ENCODE measurements at places on chromosomes 11 and 22. TPM values are rescaled to one million over a fixed set of nuclear protein-coding genes. Genes with fewer than 3 reads are reported as not detected.
A peak's percentile ranks its signal among the peaks of the same experiment; 100 is the strongest.

DNA sequence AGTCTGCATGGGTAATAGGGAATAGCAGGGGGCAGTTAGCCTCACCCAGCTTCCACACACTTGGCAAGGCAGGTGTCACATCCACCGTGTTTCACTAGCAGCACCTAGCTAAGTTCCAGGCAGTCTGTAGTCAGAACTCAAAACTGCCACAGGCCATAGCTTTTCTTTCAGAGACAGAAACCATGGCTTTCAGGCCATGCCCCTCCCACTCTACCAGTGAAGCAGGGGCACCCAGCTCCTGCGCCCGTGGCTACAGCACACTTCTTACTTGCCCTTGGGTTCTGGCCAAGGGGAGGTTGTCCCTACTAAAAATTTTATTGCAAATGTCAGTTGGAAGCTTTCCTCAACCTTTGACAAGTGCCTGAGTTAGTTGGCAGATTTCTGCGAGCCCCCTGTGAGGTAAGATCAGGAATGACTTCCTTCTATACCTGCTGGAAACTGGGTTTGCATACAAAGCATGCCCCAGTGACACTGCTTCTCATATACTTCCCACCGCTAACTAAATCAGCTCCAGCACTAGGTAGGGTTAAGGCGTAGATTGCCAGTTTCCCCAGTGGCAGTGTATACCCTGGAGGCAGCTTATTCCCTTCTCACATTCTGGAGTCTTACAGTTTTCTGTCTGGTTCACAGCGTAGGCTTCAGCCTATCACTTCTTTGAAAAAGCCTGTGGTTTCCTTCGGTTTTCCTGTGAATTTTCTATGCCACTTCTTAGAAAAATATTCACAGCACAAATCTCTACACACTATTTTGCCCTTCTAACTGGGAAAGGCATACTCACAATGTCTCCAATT is 139.0 kb upstream of the LUZP2 start:
- no peak for DNase-seq

Gene OR52H1
- polyA plus RNA-seq: not detected

Gene BIRC3
- polyA plus RNA-seq: 9.8 TPM

GRCh38 chr11:60841797-60842667 is at the start of gene CCDC86:
Gene CCDC86 (plus strand): TSS chr11:60842113. CDS start chr11:60842125, 12 bp downstream.
- DNase-seq: peak; percentile 91

DNA sequence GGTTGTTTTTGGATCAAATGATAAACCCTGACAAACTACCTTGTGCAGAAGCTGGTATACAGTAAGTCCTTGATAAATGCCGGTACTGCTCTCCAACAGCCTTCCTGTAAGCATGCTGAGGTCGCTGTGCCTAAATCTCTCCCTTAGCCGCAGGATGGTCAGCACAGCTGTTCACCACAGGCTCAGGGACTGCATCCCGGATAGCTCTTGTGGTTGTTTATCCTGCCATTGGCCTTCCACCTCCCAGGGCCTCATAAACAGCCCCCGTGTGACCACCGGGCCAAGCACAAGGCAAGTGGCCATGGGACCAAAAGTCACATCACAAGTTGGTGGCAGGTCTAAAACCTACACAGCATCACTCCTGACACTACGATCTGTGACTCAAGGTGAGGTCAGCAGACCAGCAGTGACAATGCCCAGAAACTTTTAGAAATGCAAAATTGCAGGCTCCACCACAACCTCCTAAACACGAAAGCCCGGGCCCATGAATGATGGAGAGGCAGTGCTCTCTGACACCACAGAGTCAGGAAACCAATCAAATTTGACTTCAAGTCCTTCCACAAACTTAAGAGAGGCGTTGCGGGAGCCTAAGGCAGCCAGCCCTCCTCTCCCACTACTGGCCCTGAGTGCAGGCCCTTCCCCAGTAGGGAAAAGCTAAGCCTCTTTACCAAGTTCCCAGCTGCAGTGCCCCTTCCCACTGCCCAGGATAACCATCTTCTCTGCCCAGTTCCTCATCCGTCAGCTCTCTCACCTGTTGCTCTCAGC is 3.9 kb downstream of the SPATA19 start:
- DNase-seq: no peak

Gene ADAMTS15
- polyA plus RNA-seq: not detected

DNA sequence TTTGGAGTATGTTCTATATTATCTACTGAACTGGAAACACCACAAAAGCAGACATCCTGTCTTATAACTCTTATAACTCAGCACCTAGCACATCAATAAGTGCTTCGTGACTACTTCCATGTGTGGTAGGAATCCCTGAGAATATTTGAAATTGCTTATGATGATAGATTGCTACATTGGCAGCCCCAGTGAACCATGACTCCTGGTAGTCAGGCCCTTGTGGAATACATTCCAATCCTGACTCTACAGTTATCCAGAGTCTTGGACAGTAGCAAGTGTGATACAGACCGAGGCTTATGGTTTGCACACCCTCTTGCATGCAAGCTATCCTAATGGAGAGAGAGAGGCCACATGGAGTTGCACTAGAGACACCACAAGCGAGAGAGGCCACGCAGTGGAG is 59.5 kb upstream of the PHF21A start:
- no peak for DNase-seq

- DNase-seq: no peak
These were observed 9.8 kb downstream of the PRMT3 start for GRCh38 chr11:20397281-20397680.

Gene STIP1
- 41.1 TPM for polyA plus RNA-seq

Measured in CD14-positive monocyte (primary cell).